Endothelial cell of umbilical vein (primary cell): ENCODE measurements at places on chromosomes 12 and 14. TPM values are rescaled to one million over a fixed set of nuclear protein-coding genes. Genes with fewer than 3 reads are reported as not detected.

DNA sequence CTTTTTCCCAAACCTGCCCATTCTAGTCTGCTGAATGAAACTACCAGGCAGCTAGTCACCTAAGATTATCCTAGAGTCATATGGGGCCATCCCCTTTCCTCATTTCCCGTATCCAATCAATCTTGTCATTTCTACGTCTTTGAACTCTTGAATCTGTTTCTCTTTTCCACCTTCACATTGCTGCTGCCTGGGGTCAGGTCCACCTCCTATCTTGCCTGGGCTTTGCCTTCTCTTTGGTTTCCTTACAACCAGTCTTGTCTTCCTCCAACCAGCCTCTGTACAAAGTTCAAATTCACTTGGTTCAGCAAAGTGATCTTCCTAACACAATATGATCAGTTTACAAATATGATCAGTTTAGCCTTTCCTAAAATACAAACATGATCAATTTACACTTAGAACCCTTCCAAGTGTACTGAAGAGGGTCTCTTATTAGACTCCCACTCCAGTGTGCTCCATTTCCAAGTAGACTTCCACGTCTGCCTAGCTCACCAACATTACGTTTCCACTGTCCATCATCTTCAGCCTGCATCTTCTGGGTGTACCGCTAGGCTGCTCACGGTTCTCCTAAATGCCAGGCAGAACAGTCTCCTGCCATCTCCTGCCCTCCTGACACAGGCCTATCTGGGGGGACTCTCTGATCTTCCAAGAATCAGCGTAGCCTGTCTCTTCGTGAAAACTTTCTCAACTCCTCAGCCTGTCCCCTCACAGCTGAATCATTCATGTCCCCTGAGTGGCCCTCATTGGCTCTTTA lies 4.1 kb upstream of the ACVR1B start:
- no peak for DNase-seq
- peaks cover 6% of the 10 kb centered on the region for H3K4me1 ChIP-seq
- no peaks in the 10 kb centered on the region for H3K27me3 ChIP-seq
- H3K27ac ChIP-seq = no peak overlapping the region
- H3K4me3 ChIP-seq = no peak overlapping the region
- no peaks in the 10 kb centered on the region for H3K36me3 ChIP-seq

GRCh38 chr12:52952076-52952801 lies 3.3 kb downstream of the KRT18 start:
- H3K27me3 ChIP-seq = no peaks in the 10 kb centered on the region
- no peak overlapping the region for H3K27ac ChIP-seq
- DNase-seq = no peak
- H3K4me1 ChIP-seq = peaks cover 14% of the 10 kb centered on the region
- no peak overlapping the region for H3K4me3 ChIP-seq
- peaks cover 15% of the 10 kb centered on the region for H3K36me3 ChIP-seq

- H3K27me3 ChIP-seq = no peaks in the 10 kb centered on the region
- DNase-seq = no peak
- H3K4me1 ChIP-seq = no peaks in the 10 kb centered on the region
- H3K27ac ChIP-seq = no peak overlapping the region
- H3K4me3 ChIP-seq = no peak overlapping the region
Observed at GRCh38 chr12:131371401-131372170, 339.3 kb upstream of the SFSWAP start.

EIF2S1 gene
- 130 and 135 TPM in 2 replicates for total RNA-seq

DNA sequence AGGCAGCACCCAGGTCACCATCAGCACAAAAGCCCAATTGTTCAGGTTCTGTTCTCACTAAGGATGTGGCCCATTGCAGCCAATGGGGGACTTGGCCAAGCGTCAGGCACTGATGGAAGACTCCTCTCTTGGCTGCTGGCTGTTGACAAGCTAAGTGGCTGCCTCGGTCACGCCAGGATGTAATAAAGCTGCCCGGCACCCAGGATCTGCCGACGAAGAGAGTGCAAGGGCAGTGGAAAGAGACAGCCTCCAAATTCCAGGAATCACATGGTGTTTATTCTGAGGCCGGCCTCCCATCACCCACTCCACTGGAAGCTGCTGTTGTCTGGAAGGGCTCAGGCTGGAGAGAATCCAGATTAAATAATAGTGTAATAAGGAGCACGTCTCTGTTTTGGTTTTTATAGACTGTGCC lies 451.8 kb upstream of the TBX3 start:
- H3K36me3 ChIP-seq = no peaks in the 10 kb centered on the region
- no peak overlapping the region for H3K4me3 ChIP-seq
- H3K4me1 ChIP-seq = no peaks in the 10 kb centered on the region
- H3K27ac ChIP-seq = no peak overlapping the region
- no peaks in the 10 kb centered on the region for H3K27me3 ChIP-seq

ZBTB1 gene
- total RNA-seq = 32.2 and 32.5 TPM in 2 replicates

PRPH gene
- total RNA-seq = not detected in 2 replicates

SYT1 gene
- total RNA-seq = 15.3 and 18.8 TPM in 2 replicates

TROAP gene
- total RNA-seq = 62.4 and 68.6 TPM in 2 replicates

SPIC gene
- total RNA-seq = not detected in 2 replicates

GRCh38 chr14:96117101-96117897 lies 78.1 kb downstream of the C14orf132 start:
- H3K4me1 ChIP-seq = no peaks in the 10 kb centered on the region
- H3K27me3 ChIP-seq = no peaks in the 10 kb centered on the region
- H3K27ac ChIP-seq = no peak overlapping the region

DNA sequence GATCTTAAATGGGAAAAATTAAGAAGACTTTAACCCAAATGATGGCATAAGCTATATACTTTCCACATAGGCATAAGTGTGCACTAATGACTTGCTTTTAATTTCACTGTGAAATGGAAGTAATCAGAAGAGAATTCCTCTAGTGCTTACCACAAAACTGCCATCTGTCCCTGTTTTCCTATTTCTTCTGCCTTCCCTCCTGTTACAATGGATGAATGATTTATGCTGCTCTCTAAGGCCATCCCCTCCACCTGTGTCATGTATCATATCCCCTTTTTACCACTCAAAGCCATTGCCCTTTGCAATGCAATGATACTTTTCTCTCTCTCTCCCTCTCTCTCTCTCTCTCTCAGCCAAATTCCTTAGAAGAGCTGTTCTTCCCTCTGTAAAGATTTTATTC lies 109.1 kb downstream of the C12orf50 start:
- no peak overlapping the region for H3K27ac ChIP-seq
- H3K4me1 ChIP-seq = no peaks in the 10 kb centered on the region
- no peak for DNase-seq
- no peaks in the 10 kb centered on the region for H3K27me3 ChIP-seq
- no peak overlapping the region for H3K4me3 ChIP-seq
- H3K36me3 ChIP-seq = no peaks in the 10 kb centered on the region

DNA sequence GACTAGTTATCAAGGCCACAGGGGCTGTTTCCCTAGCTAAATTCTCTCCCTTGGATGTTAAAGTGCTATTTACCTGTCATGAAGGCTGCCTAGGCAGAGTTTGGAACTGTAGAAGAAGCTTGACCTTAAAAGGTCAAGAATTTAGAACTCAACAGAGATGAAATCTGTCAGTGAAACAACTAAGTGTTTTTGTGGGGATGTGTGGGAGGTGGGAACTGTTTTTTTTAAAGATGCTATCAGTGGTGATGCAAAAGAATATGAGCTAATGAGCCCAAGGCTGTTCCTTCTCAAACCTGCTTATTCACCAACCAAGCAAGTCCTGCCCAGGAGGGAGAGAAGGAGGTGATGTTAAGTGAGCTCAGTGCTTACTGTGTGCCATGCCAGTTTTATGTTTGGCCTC lies 40.8 kb upstream of the POC1B start:
- no peaks in the 10 kb centered on the region for H3K36me3 ChIP-seq
- no peak overlapping the region for H3K4me3 ChIP-seq
- H3K27ac ChIP-seq = no peak overlapping the region
- DNase-seq = peak; percentile 18

- H3K27ac ChIP-seq = no peak overlapping the region
- DNase-seq = no peak
- H3K4me1 ChIP-seq = no peaks in the 10 kb centered on the region
- H3K27me3 ChIP-seq = no peaks in the 10 kb centered on the region
- H3K4me3 ChIP-seq = no peak overlapping the region
- H3K36me3 ChIP-seq = no peaks in the 10 kb centered on the region
Observed at GRCh38 chr12:51407604-51408003, 16.4 kb upstream of the GALNT6 start.

GRCh38 chr14:80930836-80931389 lies 10.6 kb downstream of the CEP128 start:
- H3K4me1 ChIP-seq = no peaks in the 10 kb centered on the region
- no peaks in the 10 kb centered on the region for H3K27me3 ChIP-seq
- H3K27ac ChIP-seq = no peak overlapping the region
- DNase-seq = no peak

DNA sequence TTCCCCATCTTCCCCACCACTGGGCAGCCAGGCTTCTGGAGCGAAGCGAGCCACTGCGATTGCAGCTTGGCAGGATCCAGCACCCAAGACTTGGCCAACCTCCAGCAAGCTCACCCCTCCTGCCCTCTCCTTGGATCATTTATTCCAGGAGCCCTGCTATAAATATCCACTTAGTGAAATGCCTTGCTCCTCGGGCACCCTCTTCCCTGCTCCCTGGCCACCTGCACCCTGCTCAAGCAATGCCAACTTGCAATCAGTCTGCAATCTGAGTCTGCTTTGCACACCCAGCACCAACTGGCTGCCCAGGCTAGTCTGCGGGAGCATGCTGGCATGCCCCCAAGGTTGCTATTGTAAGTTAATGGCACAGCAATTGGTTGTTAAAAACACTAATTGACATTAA lies 666.0 kb downstream of the MED13L start:
- no peak overlapping the region for H3K27ac ChIP-seq
- no peak overlapping the region for H3K4me3 ChIP-seq
- no peak for DNase-seq
- H3K36me3 ChIP-seq = no peaks in the 10 kb centered on the region
- no peaks in the 10 kb centered on the region for H3K27me3 ChIP-seq
- H3K4me1 ChIP-seq = no peaks in the 10 kb centered on the region

KRT83 gene
- total RNA-seq = not detected in 2 replicates

- H3K4me1 ChIP-seq = no peaks in the 10 kb centered on the region
- H3K36me3 ChIP-seq = no peaks in the 10 kb centered on the region
- H3K4me3 ChIP-seq = no peak overlapping the region
- no peak overlapping the region for H3K27ac ChIP-seq
Observed at GRCh38 chr12:91561958-91562325, 379.3 kb upstream of the DCN start.

- peaks cover 25% of the 10 kb centered on the region for H3K36me3 ChIP-seq
- no peak for DNase-seq
- no peaks in the 10 kb centered on the region for H3K4me1 ChIP-seq
- no peak overlapping the region for H3K27ac ChIP-seq
Observed at GRCh38 chr14:90263748-90264449, 7.5 kb downstream of the PSMC1 start.

GRCh38 chr12:70032076-70032475 lies 207.0 kb downstream of the MYRFL start:
- no peak overlapping the region for H3K27ac ChIP-seq
- DNase-seq = no peak
- no peaks in the 10 kb centered on the region for H3K27me3 ChIP-seq
- H3K36me3 ChIP-seq = no peaks in the 10 kb centered on the region

- peak overlapping the region; percentile 51 for H3K27ac ChIP-seq
- H3K4me3 ChIP-seq = no peak overlapping the region
- no peaks in the 10 kb centered on the region for H3K27me3 ChIP-seq
- H3K4me1 ChIP-seq = peaks cover 14% of the 10 kb centered on the region
- no peaks in the 10 kb centered on the region for H3K36me3 ChIP-seq
Observed at GRCh38 chr12:28611115-28611435, 420.8 kb downstream of the CCDC91 start.

RAD51AP1 gene
- 23.1 and 23.4 TPM in 2 replicates for total RNA-seq

GRCh38 chr12:78559416-78559815 lies 305.2 kb upstream of the SYT1 start:
- H3K4me3 ChIP-seq = no peak overlapping the region
- peaks cover 5% of the 10 kb centered on the region for H3K27me3 ChIP-seq
- no peak for DNase-seq
- H3K36me3 ChIP-seq = no peaks in the 10 kb centered on the region
- no peaks in the 10 kb centered on the region for H3K4me1 ChIP-seq

- H3K27ac ChIP-seq = no peak overlapping the region
- no peak for DNase-seq
- H3K4me1 ChIP-seq = peaks cover 3% of the 10 kb centered on the region
- no peak overlapping the region for H3K4me3 ChIP-seq
- H3K27me3 ChIP-seq = no peaks in the 10 kb centered on the region
Observed at GRCh38 chr14:103735815-103736545, 20.4 kb downstream of the ZFYVE21 start.

DNA sequence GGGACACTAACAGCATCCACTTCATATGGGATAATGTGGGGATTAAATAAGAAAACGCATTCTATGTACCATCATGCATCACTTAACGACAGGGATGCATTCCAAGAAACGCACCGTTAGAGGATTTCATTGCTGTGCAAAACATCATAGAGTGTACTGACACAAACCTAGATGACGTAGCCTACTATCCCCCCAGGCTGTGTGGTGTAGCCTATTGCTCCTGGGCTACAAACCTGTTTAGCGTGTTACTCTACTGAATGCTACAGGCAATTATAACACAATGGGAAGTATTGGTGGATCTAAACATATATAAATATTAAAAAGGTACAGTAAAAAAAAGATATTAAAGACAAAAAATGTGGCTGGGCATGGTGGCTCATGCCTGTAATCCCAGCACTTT lies 230.6 kb downstream of the KSR2 start:
- H3K27me3 ChIP-seq = no peaks in the 10 kb centered on the region
- no peaks in the 10 kb centered on the region for H3K4me1 ChIP-seq
- no peak overlapping the region for H3K27ac ChIP-seq
- H3K36me3 ChIP-seq = no peaks in the 10 kb centered on the region
- H3K4me3 ChIP-seq = no peak overlapping the region
- DNase-seq = no peak

- no peaks in the 10 kb centered on the region for H3K4me1 ChIP-seq
- H3K36me3 ChIP-seq = no peaks in the 10 kb centered on the region
- peaks cover 2% of the 10 kb centered on the region for H3K27me3 ChIP-seq
- no peak for DNase-seq
- H3K27ac ChIP-seq = no peak overlapping the region
Observed at GRCh38 chr14:70320294-70320693, 39.2 kb downstream of the COX16 start.

DNA sequence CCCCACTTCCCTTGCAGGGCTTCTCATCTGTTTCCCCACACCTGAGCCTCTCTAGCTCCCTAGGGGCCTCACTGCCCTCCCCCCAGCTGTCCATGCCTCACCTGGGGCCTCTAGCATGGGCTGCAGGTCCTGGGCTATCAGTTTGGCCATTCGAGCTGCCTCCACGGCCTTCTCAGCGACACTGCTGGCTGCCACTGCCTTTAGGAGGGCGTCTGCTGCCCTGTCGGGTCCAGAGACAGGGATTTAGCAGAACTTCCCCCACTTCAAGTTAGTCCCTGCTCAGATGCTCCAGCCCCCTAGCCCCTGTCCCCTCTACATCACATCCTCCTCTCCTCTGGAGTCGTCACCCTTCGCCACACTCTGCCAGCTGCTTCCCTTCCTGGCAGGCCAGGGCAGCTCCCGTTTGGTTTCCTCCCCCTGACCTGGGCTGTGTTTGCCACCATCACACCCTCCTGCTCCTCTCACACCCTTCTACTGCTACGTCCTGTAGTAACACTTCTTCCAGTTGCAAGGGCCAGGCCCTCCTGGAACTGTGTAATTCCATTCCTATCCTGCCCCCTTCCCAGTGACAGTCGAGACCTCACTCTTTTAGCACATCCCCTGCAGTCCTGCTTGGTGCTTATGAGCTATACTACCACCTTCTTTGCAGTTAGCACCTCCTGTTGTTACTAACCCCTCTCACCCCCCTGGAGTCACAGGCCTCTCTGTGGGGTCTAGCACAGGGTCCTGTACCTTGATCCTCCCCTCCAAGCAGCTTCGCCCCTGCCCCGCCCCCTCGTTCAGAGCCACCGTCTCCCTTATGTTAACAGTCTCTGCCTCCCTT lies 4.3 kb upstream of the AP1G2 start:
- peaks cover 29% of the 10 kb centered on the region for H3K27me3 ChIP-seq
- H3K36me3 ChIP-seq = no peaks in the 10 kb centered on the region
- no peak for DNase-seq

GRCh38 chr12:111457071-111457470 lies 51.3 kb downstream of the SH2B3 start:
- H3K4me1 ChIP-seq = no peaks in the 10 kb centered on the region
- no peak overlapping the region for H3K4me3 ChIP-seq
- H3K36me3 ChIP-seq = peaks cover 33% of the 10 kb centered on the region
